ENCODE measurements at places on chromosomes 11 and 22.

DNA sequence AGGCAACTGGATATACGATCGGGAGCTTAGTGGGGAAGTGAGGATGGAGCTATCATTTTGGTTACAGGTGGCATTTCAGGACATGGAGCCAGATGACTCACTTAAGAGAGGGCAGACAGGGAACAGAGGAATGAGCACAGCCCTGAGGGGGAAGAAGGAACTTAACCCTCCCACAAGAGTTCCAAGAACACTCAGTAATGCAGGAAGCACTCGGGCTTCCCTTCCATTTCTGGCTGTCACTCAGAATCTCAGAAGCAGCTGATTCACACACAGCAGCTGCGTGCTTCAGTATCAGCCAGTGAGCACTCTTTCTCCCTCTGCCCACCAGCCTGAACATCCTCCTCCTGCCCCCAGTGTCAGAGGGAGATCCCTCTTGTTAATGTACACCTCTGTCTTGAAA lies 34.8 kb downstream of the EFCAB6 start:
- no peak for DNase-seq

DNA sequence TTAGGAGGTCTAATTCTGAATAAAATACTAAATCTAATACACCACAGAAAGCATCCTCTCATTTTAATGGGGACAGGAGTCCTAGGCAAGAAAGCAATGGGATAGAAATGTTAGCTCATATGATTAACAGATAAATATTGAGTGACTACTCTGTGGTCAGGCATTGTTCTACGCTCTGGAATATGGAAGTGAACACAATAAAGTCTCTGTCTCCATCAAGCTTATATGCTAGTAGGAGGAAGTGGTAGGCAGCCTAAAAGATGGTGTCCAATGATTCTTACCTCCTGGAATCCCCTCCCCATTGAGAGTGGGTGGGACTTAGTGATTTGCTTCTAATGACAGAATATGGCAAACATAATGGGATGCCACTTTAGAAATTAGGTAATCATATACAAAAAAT lies 160.3 kb upstream of the PDGFD start:
- DNase-seq = no peak

DNA sequence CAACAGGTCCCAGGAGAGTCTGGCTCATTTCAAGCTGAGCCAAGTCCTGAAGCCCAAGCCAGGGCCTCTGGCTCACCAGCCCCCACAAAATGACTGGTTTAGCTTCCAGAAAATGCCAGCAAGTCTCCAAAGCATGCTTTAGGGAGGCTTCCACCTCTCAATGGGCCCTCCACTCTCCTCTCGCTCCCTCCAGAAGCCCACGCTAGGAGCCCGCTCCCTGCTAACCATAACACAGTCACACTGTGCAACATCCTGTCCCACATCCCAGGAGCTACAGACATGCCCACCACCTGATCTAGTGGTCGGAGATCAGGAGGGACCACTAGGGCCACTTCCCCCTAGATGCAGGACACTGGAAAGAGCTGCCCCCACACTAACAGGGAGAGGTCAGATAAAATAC lies 6.9 kb downstream of the SULT4A1 start:
- no peak for DNase-seq

- no peak for DNase-seq
Measured at GRCh38 chr11:69157156-69157821, 1.6 kb downstream of the SMIM38 start.

DNA sequence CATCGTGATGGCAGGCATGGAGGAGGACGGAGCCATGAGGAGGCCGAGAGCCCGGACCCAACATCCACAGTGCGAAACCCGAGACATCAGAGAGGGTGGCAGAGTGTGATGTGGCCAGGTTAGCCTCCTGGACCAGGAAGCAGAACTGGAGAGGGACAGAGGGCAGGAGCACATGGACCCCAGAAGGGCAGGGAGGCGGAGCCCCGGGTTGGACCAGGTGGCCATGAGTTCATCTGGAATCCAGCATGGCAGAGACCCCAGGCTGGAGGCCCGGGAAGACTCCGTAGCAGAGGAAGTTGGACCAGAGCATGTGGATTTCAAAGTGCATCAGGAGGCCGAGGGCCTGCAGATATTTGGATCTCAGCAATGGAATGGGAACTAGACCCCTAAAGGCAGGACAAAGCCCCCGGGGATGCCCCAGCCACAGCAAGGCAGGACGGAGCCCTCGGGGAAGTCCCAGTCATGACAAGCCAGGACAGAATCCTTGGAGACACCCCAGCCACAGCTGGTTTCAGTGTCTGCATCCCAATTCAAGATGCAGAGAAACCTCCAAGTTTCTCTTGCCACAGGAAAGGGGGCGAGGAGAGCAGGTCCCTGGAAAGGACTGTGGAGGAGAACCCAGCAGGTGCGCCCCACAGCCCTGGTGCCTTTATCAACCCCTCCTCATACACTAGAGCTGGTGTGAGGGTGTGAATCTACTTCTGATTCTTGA lies 1393.4 kb downstream of the BRD1 start:
- DNase-seq = no peak

GRCh38 chr22:47539374-47539773 lies 776.9 kb downstream of the TBC1D22A start:
- DNase-seq = no peak

- no peak for DNase-seq
Measured at GRCh38 chr11:112213753-112214152, 12.5 kb upstream of the PTS start.

DNA sequence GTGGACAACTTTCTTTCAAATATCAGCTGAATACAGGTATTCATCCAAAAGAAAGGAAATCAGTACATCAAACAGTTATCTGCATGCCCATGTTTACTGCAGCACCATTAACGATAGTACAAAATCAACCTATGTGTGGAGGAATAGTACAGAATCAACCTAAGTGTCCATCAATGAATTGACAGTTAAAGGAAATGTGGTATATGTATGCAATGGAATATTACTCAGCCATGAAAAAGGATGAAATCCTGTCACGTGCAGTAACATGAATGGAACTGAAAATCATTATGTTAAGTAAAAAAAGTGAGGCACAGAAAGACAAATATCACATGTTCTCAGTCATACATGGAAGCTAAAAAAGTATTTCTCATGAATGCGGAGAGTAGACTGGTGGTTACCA lies 132.3 kb downstream of the MED15 start:
- DNase-seq = no peak
